Eye (tissue), 1 donor: ENCODE measurements at places on chromosomes 3 and 15.
A peak's percentile ranks its signal among the peaks of the same experiment; 100 is the strongest.

DNA sequence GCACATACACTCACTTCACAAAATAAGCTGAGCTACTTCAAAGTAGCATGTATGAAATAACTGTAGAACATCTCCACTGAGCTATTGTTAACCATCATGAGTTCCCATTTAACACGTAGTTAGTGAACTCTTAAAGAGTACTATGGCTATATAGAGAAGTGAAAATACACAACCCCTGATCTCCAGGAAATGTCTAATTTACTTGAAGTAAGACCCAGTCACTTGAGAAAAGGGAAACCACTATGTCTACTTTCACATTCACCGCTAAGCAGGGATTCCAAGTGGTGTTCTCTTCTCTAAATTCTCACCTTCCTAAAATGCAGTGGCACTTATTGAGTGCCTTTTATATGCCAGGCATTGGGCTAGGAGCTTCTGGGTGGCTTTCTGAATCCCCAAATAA is 35.0 kb upstream of the COLQ start:
- DNase-seq: no peak

DNA sequence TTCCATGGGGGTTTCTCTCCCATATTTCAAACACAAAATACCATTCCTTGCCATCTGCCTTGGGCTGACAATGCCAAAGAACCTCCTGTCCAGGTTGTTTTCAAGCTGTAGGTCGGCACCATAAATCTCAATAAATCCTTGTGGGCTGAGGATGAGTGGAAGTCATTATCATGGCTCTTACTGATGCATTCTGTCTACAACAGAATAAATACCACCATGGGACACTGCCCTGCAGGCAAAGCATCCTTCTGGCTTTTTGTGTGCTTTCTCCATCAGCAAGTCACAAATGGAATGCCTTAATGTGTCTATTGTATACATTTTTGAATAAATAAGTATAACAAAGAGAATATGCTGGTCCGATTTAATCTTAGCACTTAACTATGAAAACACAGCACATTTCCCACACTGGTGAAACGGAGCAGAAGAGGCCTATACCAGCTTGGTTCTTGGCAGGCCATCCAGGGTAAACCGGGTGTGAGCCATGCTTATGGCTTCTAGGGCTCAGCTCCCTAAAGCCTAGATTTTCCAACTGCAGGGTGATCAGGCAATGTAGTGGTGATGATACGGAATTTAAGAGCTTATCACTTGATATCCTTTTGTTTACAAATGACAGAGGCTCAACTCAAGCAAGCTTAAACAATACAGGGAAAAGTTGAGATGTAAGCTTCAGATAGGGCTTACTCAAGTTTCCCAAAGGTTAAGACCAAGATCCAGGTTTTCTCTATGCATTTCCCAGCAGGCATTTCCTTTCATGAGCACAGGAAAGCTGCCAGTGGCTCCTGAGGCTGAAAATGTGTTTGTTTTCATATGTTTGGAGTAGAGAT is 133.2 kb upstream of the LRTM1 start:
- no peak for DNase-seq

DNA sequence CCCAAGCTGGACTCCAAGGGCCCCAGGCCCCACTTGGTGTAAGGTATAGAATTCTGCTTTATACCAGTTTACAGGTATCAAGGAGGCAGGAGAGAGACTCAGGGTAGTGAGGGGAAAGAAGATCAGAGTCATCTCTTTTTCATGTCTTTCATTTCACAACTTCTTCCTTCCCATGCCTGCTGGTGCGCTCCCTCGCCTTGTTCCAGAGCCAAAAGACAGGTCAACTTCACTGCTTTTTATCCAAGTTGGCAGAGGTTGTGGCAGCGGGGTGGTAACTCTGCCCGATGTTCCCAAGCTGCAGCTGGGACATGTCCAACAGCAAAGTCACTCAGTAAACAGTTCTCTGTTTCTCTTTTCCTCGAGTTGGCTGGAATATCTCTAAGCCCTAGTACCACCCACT is 86.3 kb upstream of the TCF12 start:
- no peak for DNase-seq

DNA sequence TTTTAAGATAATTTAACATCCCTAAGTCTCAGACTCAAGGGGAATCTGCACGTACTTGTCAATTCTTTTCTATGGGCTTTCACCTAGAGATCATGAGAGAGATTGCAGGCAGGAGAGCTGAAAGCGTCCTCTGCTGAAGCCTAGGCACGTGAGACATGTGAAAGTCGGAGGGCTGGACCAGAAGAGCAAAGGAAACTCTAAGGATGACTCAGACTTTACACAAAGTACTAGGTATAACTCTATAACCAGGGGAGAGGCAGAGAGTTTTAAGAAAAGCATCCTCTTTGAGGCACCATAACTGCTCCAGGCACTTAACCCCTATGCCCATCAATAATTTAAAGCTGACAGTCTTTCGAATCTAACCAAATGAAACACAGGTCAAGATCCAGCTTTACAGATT is 436.6 kb downstream of the VGLL3 start:
- peak; percentile 61 for DNase-seq

- no peak for DNase-seq
Observed at GRCh38 chr3:155428563-155428962, 135.1 kb upstream of the STRIT1 start.

- DNase-seq: peak; percentile 84
Observed at GRCh38 chr15:77528968-77529319, 103.8 kb downstream of the LINGO1 start.

GRCh38 chr15:48177383-48177765 is 721 bp downstream of the MYEF2 start:
- no peak for DNase-seq

GRCh38 chr3:102670986-102671385 is 236.2 kb downstream of the ZPLD1 start:
- DNase-seq: no peak

GRCh38 chr3:121574449-121574848 is 6.7 kb downstream of the ARGFX start:
- DNase-seq: no peak

GRCh38 chr3:143443851-143444331 is 324.3 kb downstream of the CHST2 start:
- DNase-seq: no peak

DNA sequence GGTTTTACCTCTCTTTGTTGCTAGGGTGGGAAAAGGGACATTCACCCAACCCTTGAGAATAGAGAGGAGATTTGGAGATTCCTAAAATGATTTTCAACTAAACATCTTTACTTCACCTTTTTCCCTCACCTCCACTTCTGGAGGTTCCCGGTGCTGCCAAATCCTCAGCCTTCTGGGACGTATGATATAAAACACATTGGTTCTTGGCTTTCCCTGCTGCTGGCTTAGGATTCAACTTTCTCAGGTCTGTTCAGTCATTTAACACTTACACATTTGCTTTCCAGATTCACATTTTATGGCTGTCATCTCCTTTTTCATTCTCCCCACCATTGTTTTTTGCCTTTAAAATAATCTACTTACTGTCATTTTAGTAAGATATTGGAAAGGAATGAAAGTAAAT is 106.6 kb downstream of the PIK3R4 start:
- DNase-seq: no peak

DNA sequence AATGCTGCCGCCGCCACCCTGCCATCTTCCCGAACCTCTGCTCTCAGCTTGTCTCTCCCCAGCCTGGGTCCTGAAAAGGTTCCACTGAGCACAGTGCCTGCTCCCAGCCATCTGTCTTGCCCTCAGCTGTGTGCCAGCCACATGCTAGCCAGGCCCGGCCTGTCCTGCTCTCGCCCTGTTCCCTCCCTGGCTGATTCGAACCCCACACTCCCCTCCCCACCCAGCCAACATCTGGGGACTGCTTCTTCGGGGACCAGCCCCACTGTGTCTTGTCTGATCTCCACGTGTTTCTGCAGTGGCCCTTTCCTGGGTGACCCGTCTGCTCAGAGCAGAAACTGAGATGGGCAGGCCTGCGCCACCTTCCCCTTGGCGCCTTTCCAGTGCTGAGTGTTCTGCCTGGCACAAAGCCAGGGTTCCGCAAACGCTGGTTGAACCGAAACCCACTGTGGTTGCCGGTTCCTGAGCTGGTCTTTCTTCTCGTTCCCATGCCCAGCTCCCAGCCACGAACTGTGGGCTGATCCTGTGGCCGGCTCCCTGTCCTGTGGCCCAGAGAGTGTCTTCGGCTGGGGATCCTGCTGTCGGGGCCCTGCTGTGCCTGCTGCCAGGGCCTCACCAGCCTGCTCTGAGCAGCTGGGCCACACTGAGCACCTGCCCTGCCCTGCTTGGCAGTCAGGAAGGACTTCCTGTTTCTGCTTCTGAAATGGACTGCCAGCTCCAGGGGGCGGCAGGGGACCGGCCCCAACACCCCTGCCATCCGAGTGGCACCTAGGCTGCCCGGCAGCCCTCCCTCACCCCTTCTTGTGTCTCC is 62.7 kb upstream of the KLF13 start:
- peak; percentile 38 for DNase-seq

- DNase-seq: no peak
Observed at GRCh38 chr3:46187341-46187700, 20.8 kb downstream of the CCR1 start.

DNA sequence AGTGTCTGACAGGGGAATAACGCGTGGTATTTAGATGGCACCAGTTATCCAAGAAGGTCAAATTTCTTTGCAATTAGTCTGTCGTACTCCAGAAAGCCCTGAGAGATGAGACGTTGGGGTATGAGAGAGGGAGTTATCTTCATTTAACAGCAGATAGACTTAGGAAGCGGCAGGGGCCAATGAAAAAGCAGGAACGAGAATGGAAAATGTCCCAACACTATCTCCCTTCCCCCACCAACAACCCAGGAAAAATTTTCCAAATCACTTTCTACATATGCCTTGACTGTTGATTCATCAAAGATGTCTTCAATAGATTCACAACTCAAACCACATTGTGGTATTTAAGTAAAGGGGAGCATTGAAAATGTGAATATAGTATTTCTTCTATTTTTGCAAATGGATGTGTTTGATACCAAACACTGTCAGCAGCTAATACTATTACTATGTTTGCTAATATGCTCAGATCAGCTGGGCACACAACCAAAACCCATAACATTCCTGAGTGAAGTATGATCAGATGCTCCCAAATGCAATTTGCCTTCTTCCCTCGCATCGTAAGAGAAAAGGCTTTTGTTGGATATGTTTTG is 13.3 kb upstream of the GREM1 start:
- DNase-seq: peak; percentile 41

DNA sequence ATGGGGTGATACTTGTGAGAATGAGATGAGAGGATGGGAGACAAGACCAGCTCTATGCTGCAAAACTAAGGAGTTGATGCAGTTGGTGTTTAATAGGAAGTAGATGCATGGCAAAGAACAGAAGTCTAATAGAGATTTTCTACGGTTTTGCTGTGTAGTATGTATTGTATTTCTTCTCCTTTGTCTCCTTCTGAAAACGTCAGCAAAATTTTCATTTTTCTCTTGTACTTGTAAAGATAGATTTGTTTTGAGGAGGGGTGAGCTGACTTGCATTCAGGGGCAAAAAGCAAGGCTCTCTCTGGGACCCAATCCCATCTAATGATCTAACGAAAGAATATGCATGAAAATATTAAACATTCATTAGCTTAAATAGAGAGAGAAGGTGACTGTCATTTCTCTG is 94.6 kb upstream of the NANOGP8 start:
- no peak for DNase-seq

- DNase-seq: no peak
Observed at GRCh38 chr3:98004721-98005120, 30.4 kb downstream of the GABRR3 start.

DNA sequence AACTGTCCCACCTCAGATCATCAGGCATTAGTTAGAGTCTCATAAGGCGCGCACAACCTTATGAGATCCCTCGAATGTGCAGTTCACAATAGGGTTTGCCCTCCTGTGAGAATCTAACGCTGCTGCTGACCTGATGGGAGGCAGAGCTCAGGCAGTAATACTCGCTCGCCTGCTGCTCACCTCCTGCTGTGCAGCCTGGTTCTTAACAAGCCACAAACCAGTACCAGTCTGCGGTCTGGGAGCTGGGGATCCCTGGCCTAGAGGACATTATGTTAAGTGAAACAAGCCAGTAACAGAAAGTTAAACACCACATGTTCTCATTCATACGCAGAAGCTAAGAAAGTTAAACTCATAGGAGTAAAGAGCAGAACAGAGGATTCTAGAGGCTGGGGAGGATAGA is 47.0 kb downstream of the MAP3K13 start:
- no peak for DNase-seq

GRCh38 chr3:183274609-183275008 is 21.6 kb downstream of the B3GNT5 start:
- DNase-seq: no peak

DNA sequence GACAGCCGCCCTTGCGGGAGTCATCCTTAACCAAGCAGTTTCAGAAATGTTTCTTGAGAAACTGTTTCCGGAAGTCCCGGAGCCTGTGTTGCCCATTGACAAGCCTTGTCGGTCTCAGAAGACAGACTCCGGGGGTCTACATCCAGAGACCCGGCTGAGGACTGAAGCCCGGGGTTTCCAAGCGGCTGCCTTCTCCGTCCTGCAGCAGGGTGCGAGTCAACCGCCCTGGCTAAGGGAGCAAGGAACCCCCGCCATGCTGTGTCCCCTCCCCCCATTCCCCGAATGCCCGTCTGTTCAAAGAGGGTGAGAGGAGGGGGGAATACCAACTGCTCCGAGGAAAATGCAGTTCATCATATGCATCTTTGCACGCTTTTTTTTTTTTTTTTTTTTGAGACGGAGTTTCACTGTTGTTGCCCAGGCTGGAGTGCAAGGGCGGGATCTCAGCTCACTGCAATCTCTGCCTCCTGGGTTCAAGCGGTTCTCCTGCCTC is 61.6 kb downstream of the ATP1B3 start:
- no peak for DNase-seq

DNA sequence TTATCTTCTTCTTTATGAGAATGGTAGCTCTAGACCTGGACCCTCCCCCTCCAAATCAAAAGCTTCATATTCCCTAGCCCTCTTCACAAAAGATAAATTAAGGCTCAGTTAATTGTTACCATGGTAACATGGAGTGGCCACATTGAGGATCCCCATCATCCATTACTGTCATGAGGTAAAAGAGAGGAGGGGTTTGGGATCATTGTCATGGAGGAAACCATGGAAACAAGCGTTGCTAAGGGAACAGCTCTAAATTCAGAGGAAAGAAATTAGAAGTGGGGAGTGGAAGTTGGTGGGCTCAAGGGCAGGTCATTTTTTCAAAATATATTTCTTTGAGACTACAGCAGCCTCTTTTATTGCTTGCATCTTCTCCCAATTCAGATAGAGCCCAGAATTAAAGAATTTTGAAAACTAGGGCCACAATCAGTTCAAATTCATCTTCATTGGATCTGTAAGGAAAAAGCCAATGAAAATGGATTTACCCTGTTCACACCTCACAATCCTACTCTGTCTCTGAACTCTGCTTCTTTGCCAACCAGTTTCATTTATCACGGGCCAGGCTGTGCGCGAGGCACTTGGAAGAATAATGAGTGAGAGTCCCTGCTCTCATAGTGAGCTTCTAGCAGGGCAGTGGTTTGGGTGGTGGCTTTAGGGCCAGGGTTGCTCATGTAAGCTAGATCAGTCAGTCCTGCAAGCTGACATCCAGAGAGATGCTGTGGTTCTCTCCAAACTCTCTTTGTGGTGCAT is 11.6 kb upstream of the AEN start:
- peak; percentile 21 for DNase-seq

- no peak for DNase-seq
Observed at GRCh38 chr15:63597821-63598220, 634 bp downstream of the FBXL22 start.
